ENCODE measurements at places on chromosomes 1 and 21. TPM values are rescaled to one million over a fixed set of nuclear protein-coding genes. Genes with fewer than 3 reads are reported as not detected.
A peak's percentile ranks its signal among the peaks of the same experiment; 100 is the strongest.

GRCh38 chr1:238672262-238672661 lies 714.1 kb upstream of the CHRM3 start:
- DNase-seq, result no peak

- DNase-seq, result no peak
These were observed 40.8 kb downstream of the FCER1A start for GRCh38 chr1:159342761-159343425.

DNA sequence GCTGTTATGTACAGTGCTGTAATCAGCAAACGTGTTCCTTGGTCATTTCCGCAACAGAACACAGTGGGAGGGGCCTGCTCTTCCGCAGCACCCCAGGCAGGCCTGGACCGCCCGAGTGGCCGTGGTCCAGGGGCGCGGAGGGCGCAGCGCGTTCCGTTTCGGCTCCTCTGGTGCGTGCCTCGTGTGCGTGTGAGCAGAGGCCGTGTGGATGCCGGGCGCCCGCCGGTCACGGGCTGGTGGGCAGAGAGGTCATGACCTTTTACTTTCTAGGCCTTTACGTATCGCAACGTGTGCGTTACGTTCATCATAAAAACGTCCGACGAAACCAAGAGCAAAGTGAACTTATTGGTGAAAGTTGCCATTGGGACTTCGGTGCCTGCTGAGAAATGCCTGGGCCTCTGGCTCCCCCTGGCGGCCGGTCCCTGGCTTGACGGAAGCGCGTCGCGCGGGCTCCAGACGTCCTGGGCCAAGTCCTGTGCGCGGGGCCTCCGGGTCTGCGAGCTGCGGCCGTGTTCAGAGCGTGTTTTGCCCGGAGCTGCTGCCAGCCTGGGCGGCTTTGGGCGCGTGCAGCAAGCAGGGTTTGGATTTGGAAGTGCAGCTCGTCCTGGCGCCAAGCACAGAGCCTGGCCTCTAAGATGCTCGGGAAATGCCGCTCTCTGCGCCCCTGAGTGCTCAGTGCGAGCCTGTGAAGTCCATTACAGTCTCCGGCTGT lies 34.4 kb downstream of the COL18A1 start:
- DNase-seq, result peak; percentile 85

DNA sequence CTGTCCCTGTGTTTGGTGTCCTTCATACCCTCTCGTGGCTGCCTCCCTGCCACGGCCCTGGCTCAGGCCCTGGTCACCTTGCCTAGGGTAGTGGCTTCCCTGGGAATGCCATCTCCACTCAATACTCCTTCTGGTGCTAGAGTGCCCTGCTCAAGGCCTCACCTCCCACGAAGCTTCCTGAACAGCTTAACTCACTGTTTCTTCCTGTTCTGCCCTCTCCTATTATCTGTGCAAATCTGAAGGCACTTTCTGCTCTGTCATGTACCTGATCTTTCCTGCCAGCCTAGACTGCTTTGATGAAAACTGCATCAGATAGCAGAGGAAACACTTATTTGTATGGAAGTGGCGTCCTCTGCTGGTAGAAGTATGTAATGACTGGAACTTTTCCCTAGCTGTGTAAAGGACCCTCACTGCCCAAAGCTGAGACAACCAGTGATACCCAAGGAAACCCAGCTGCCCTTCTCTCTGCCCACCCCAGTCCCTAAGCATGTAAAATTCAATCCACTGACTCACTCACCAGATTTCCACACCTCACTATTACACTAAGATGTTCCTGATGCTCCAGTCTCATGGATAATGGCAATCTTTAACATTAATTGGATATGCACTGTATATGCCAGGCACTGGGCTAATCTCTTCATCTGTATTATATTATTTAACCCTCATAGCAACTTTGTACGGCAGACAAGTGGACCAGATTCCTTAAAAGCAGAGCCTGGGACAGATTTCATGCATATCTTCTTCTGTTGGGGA lies 36.2 kb upstream of the BTG2 start:
- no peak for DNase-seq

- DNase-seq, result no peak
These were observed 61.5 kb upstream of the SELENON start for GRCh38 chr1:25738499-25738898.

DNA sequence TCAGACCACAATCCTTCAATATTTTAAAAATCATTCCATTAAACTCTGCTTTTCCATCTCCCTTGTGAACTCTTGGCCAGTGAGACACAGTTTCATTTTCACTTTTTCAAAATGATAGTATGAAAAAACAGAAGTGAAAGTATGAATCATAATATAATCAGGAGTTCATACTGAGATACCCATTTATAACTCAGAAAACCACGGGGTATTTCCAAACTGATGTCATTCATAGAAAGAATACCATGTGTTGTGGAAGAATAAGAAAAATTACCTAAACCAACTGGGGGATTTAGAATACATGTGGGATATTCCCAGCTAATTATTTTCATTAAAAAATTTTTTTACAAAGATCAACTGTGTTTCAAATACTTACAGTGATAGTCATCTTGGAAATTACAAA lies 149.9 kb downstream of the MRPL39 start:
- no peak for DNase-seq

DNA sequence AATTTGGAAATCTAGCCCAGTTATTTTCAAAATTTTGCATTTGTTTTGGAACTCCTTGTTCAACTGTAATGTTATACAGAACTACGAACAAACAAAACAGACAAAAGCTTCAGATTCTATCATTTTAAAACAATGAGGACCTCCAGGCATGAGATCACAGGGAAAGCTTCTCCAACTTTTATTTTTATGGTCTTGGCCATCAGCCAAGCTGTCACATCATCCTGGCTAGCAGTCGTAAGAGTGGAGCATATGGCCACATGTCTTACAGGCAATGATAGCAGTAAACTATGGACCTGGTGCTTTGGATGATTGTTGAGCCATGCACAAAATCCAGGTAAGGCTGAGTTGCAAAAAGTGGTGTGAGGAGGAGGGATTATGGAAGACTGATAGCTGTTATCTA lies 299.6 kb downstream of the LMX1A start:
- DNase-seq, result no peak

DNA sequence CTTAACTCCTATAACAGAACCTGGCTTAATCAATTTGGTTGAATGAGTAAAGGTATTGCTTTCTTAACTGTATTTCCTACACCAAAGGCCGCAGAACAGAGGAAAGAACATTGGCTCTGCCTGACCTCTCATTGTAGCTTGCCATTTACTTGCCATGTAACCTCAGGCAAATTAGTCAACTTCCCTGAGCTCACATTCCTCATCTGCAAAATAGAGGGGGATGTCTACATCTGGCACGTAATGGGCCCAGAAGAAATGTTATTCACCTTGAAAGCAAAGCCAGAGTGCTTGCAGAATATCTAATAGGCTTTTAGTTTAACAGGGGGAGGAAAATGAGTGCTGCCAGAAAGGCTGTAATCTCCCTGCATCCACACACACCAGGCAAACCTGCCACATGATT lies 44.3 kb downstream of the LAMC2 start:
- no peak for DNase-seq

GRCh38 chr1:6418668-6419396 lies 887 bp downstream of the HES2 start:
- DNase-seq, result no peak

DNA sequence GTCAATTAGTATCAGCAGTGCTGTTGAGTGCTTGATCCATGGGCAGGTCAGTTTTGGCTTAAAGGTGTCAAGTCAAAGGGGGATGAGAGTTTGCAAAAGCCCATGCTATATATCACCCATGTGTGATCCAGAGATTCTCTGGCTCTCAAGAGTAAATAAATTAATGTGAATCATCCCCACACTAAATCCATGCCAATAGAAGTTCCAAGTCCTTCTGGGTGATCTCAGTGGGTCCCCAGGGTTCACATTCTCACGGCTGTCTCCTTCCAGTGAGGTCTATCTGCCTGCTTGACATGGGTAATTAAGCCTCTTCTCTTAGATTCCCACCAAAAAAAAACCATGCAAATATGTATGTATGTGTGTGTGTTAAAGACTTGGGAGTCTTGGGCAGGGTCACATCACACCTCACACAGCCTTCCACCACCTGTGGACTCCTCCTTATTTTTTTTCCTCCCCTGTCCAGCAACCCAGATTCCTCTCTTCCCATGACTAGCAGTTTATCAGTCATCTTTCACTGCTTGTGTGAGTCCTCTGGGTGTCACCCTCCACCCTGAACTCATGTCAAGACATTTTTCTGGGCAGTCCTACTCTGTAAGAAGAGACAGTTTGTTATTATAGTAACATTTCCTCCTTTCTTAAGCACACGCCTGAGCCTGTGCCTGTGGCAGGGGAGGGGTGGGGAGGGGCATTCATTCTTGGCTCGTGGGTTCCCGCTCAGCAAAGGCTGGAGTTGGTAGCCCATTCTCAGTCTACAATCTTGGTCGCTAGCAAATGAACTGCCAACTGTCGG lies 14.3 kb upstream of the S100A11 start:
- no peak for DNase-seq

DNA sequence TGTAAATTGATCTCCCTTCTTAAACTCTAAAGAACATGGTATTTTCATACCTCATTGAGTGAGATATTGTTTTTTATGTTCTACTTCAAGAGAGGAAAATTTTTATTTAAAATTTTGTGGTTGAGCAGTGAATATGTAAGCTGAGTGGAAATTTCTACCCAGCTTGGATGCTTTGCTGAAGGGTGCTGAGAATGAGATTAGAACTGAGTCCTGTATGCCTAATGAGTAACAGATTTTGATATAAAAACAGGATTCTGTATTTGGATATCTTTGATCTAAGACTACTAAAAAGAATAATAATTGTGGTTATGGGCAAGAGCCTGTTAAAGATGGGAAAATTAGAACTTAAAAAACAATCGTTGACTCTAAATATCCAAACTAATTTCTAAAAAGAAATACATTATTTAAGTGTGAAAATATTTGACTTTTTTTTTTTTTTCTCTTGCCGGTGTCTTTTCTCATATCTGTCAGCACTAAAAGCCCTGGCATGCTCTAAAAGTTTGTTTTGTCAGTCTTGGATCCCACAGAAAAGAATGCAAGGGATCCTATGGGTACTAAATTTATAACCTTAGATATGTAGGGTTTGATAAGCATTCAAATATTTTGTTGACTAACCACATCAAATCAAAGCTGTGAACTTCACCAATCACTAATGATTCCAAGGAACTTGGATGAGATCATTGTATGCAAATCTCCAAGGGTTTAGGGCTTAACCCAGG lies 652.3 kb downstream of the PTPRC start:
- no peak for DNase-seq

The KIF21B gene
- total RNA-seq, result 2.8 TPM

The THEMIS2 gene
- total RNA-seq, result 5.1 TPM

The TRAF3IP3 gene
- total RNA-seq, result 1.3 TPM

The VSIG8 gene
- 0.37 TPM for total RNA-seq

Data from uterus (tissue), 4 donors.